Activated T-helper 17 cell treated with anti-CD3 and anti-CD28 coated beads, Interleukin-2, amount 50 U/mL, for 72 hours (primary cell): ENCODE measurements at places on chromosomes 13 and 19.

DNA sequence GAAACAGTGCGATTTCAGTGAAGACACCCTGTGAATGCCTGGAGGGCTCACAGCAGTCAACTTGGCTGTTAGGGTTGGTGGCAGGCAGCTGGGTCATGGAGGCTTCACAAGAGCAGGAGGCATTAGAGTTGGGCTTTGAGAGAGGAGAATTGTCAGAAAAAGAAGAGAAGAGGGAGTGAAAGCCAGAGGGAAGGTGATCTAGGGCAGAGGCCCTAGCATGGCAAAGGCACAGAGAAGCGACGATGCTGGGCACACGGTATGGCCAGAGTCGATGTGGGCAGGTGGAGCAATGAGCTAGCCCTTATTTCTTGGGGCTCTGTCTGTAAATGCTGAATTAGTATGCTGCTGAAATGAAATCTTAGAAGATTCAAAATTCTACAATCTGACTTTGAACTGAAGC lies 52.6 kb upstream of the OLFM4 start:
- no peak overlapping the region for H3K27ac ChIP-seq
- H3K27me3 ChIP-seq = peaks cover 10% of the 10 kb centered on the region
- H3K4me3 ChIP-seq = no peak overlapping the region
- no peak for ATAC-seq
- H3K36me3 ChIP-seq = no peaks in the 10 kb centered on the region

GRCh38 chr13:28297341-28297740 lies 159.0 kb downstream of the PAN3 start:
- no peak overlapping the region for H3K27ac ChIP-seq
- peaks cover 14% of the 10 kb centered on the region for H3K4me1 ChIP-seq
- H3K36me3 ChIP-seq = peaks cover 30% of the 10 kb centered on the region
- ATAC-seq = no peak
- H3K4me3 ChIP-seq = no peak overlapping the region

- peaks cover 87% of the 10 kb centered on the region for H3K36me3 ChIP-seq
- H3K4me1 ChIP-seq = peaks cover 13% of the 10 kb centered on the region
- no peak overlapping the region for H3K4me3 ChIP-seq
- no peaks in the 10 kb centered on the region for H3K27me3 ChIP-seq
- H3K27ac ChIP-seq = peak overlapping the region; percentile 13
Measured at GRCh38 chr13:110699148-110700145, 6.5 kb downstream of the CARS2 start.

DNA sequence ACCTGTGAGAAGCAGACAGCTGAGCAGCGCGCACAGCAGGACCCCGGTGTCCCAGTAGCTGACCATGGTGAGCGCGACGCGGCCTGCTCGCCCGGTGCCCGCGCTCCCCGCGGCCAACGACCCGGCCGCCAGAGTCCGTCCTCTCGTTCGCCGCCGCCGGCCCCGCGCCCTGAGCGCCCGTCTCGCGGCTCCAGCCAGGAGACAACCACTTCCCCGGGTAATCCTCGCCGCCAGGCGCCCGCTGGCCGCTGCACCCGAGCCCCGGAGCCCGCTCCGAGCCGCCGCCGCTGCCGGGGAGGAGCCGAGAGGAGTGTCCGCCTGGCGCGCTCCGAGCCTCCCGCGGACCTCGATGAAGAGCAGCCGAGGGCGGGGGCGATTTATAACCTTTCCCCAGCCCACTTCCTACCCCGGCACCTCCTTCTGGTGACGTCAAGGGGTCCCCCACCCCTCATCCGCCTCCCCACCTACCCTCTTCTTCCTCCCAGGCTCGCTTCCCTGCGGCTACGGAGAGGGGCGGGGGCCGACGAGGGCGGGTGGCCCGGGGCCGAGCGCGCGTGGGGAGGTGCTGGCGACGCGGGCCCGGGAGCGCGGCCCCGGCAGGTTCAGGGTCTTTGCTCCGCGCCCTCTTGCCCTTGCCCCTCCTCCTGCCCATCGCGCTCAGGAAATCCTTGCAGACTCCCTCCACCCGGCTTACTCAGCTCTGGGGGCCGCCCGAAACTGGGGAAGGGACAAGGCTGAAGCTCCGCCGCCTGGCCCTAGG lies at the start of gene FLT1:
Gene FLT1 (minus strand): TSS at position 351 of the 760 bp plus-strand sequence. CDS start 285 bp downstream, at position 66.
- H3K27me3 ChIP-seq = peaks cover 46% of the 10 kb centered on the region
- ATAC-seq = peak; percentile 36
- H3K4me1 ChIP-seq = no peaks in the 10 kb centered on the region
- H3K4me3 ChIP-seq = peak within 1 kb of the TSS; percentile 63
- H3K36me3 ChIP-seq = peaks cover 13% of the 10 kb centered on the region

GRCh38 chr13:26221399-26221720 lies 754 bp downstream of the RNF6 start:
- H3K36me3 ChIP-seq = peaks cover 52% of the 10 kb centered on the region
- H3K27me3 ChIP-seq = no peaks in the 10 kb centered on the region
- peak overlapping the region; percentile 97 for H3K27ac ChIP-seq
- peaks cover 26% of the 10 kb centered on the region for H3K4me1 ChIP-seq

DNA sequence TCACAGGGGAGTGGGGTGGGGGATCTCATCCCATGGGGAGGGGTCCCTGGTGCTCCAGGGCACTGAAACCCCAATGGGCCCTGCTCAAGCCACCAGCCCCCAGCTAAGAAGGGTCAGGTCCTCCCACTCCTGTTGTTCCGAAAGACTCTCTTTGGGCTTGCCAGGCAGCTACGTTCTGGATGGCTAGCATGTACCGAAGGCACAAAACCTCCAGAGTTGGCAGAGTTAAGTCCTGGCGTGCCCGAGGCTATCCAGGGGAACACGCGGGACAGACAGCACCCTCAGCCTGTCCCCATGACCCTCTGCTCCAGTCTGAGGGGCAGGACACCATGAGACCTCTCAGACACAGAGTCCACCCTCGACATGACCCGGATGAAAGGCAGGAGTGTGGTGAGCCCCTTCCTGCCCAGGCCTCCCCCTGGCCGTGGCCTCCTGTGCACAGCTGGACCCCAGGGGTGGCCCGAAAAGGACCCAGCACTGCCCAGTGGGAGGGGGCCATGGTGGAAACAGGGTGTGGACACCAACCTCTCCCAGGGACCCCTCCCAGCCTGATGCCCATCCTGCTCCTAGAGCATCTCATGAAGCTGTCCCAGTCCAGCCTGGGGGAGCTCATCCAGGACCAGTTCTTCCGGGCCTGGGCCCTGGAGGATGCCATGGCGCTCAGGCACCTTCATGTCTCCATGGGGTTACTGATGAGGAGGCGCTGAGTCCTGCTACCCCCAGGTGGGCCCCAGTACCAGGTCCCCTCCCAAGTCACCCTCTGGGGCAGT lies 53.0 kb upstream of the TPM4 start:
- no peaks in the 10 kb centered on the region for H3K4me1 ChIP-seq
- H3K36me3 ChIP-seq = no peaks in the 10 kb centered on the region
- H3K27me3 ChIP-seq = no peaks in the 10 kb centered on the region
- H3K27ac ChIP-seq = no peak overlapping the region

DNA sequence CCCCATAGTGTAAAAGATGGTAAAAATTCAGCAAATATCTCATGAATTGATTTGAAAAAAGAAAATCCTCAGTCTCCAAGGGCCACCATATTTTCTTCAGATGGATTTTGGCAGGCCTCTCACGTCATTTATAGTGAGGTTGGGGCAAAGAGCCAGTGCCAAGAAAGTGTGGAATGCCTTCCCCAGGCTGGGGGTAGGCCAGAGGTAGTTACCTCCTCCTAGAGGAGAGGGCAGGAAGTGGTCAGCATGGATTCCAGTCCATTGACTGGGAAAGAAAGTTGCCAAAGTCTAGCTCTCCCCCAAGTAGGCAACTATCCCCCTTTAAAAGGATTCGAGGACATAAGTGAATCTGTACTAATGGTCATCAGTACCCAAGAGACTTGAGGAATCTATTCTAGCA lies 68.4 kb upstream of the KCTD4 start:
- no peak overlapping the region for H3K27ac ChIP-seq
- ATAC-seq = no peak
- H3K4me3 ChIP-seq = no peak overlapping the region
- H3K27me3 ChIP-seq = no peaks in the 10 kb centered on the region

GRCh38 chr13:23789576-23790346 lies 99.4 kb downstream of the MIPEP start:
- no peaks in the 10 kb centered on the region for H3K27me3 ChIP-seq
- ATAC-seq = no peak
- H3K4me1 ChIP-seq = peaks cover 5% of the 10 kb centered on the region
- no peak overlapping the region for H3K27ac ChIP-seq
- no peaks in the 10 kb centered on the region for H3K36me3 ChIP-seq

GRCh38 chr13:113367771-113368170 lies 3.8 kb upstream of the GRTP1 start:
- H3K4me1 ChIP-seq = no peaks in the 10 kb centered on the region
- H3K27me3 ChIP-seq = peaks cover 7% of the 10 kb centered on the region
- no peak overlapping the region for H3K27ac ChIP-seq
- H3K4me3 ChIP-seq = no peak overlapping the region
- H3K36me3 ChIP-seq = no peaks in the 10 kb centered on the region

DNA sequence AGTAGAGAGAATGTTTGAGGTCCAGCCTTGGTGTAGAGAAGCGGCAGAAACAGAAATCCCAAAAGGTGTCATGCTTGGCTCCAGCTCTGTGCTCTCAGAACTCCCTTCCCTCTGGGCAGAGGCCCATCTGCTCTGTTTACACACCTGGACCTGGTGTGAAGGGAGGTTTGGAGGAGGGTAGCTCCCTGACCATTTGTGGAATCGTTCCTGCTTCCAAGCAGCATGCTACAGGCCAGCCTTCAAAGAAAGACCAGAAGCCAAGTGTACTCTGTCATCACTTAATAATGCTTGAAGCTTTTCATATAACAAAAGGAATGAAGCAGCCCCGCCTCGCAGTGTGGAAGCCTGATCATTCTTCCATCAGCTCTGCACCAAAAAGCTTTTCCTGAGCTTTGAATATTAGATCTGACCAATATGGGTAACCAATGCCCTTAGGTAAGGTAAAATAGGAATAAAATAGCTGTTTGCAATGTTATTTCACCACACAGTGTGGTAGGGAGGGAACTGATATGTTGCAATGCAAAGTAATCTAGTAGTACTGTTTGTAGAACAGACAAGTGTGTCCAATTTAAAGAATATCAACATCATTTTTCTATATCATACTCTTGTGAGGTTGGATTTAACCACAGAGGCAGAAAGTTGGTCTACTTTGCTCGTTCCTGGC lies 63.3 kb downstream of the ZIC5 start:
- peaks cover 3% of the 10 kb centered on the region for H3K27me3 ChIP-seq
- H3K36me3 ChIP-seq = no peaks in the 10 kb centered on the region
- no peak overlapping the region for H3K27ac ChIP-seq
- peaks cover 17% of the 10 kb centered on the region for H3K4me1 ChIP-seq

DNA sequence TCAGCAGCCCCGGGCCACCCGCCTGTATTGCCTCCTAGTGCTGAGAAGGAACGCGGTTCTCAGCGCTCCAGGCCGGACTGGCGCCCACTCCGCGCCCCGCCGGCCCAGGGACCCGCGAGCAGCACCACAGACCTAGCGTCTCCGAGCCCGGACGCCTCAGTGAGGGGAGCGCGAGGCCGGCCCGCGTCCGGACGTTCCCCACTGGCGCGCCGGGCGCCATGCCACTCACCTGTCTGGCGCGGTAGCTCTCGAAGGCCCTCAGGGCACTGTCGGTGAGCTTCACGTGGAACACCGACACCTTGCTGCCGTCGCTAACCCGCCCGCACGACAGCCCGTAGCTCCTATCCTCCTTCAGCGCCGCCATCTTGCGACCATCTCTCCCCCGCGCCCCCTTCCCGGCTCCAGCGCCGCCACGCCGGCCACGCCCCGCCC lies at the start of gene ELL:
Gene ELL (minus strand): TSS at position 379 of the 432 bp plus-strand sequence. CDS start 15 bp downstream, at position 364.
- peak within 1 kb of the TSS; percentile 89 for H3K4me3 ChIP-seq
- no peaks in the 10 kb centered on the region for H3K27me3 ChIP-seq
- peak within 1 kb of the TSS; percentile 92 for H3K27ac ChIP-seq
- peaks cover 35% of the 10 kb centered on the region for H3K36me3 ChIP-seq
- no peaks in the 10 kb centered on the region for H3K4me1 ChIP-seq
- ATAC-seq = peak; percentile 1

- H3K36me3 ChIP-seq = peaks cover 91% of the 10 kb centered on the region
- H3K27me3 ChIP-seq = no peaks in the 10 kb centered on the region
- H3K27ac ChIP-seq = no peak overlapping the region
- H3K4me3 ChIP-seq = no peak overlapping the region
- no peaks in the 10 kb centered on the region for H3K4me1 ChIP-seq
- ATAC-seq = no peak
Measured at GRCh38 chr19:47363758-47364531, 14.8 kb downstream of the DHX34 start.

DNA sequence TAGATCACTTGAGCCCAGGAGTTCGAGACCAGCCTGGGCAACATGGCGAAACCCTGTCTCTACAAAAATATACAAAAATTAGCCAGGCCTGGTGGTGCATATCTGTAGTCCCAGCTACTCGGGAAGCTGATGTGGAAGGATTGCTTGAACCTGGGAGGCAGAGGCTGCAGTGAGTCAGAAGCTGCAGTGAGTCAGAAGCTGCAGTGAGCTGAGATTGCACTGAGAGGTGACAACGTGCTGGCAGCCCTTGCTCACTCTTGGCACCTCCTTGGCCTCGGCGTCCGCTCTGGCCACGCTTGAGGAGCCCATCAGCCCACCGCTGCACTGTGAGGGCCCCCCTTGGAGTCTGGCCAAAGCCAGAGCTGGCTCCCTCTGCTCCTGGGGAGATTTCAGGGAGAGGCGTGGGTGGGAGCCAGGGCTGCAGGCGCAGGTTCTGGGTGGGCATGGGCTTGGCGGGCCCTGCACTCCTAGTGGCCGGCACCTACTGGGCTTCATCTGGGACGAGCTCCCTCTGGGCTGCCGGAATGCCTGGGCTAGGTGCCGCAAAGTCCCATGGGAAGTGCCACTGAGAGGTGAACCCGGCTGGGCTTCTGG lies 39.5 kb upstream of the RPL21 start:
- H3K36me3 ChIP-seq = no peaks in the 10 kb centered on the region
- H3K27ac ChIP-seq = no peak overlapping the region
- H3K4me3 ChIP-seq = no peak overlapping the region
- no peaks in the 10 kb centered on the region for H3K27me3 ChIP-seq
- ATAC-seq = no peak
- no peaks in the 10 kb centered on the region for H3K4me1 ChIP-seq

GRCh38 chr19:18900700-18901481 lies 4.9 kb upstream of the CERS1 start:
- H3K36me3 ChIP-seq = peaks cover 51% of the 10 kb centered on the region
- no peak overlapping the region for H3K4me3 ChIP-seq
- ATAC-seq = no peak
- peaks cover 10% of the 10 kb centered on the region for H3K27me3 ChIP-seq
- peaks cover 6% of the 10 kb centered on the region for H3K4me1 ChIP-seq

- H3K4me3 ChIP-seq = peak overlapping the region; percentile 36
- peak overlapping the region; percentile 49 for H3K27ac ChIP-seq
- no peaks in the 10 kb centered on the region for H3K36me3 ChIP-seq
Measured at GRCh38 chr13:41554180-41554579, 96.8 kb downstream of the RGCC start.

DNA sequence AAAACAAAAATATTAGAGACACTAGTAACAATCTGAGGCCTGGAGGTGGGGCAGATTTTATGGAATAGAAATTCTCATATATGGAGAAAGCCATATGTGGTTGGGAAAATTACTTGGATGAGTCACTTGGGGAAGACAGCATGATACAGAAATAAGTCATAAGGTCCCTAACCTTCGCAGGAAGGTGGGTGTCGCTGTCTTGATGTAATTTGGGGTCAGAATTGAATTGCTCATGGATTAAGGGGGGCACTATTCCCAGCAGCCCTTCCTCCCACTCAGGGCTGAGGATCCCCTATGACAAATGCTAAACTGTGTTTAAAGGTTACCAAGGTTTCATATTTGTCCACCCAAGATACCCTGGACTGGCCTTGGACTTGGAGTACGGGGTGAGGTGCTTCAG lies 5.0 kb downstream of the RDH8 start:
- no peaks in the 10 kb centered on the region for H3K36me3 ChIP-seq
- ATAC-seq = peak; percentile 56
- peaks cover 3% of the 10 kb centered on the region for H3K27me3 ChIP-seq
- no peak overlapping the region for H3K27ac ChIP-seq
- H3K4me3 ChIP-seq = no peak overlapping the region
- peaks cover 10% of the 10 kb centered on the region for H3K4me1 ChIP-seq

- H3K27ac ChIP-seq = no peak overlapping the region
- no peaks in the 10 kb centered on the region for H3K36me3 ChIP-seq
- no peak overlapping the region for H3K4me3 ChIP-seq
- no peak for ATAC-seq
- peaks cover 9% of the 10 kb centered on the region for H3K4me1 ChIP-seq
- H3K27me3 ChIP-seq = no peaks in the 10 kb centered on the region
Measured at GRCh38 chr19:30046522-30046921, 104.5 kb downstream of the URI1 start.
